ENCODE measurements at places on chromosomes 12 and 14.
A peak's percentile ranks its signal among the peaks of the same experiment; 100 is the strongest.

GRCh38 chr12:3741882-3742672 lies 10.8 kb downstream of the CRACR2A start:
- DNase-seq = no peak

GRCh38 chr12:70691018-70691672 lies 53.9 kb upstream of the PTPRB start:
- DNase-seq = peak; percentile 76

DNA sequence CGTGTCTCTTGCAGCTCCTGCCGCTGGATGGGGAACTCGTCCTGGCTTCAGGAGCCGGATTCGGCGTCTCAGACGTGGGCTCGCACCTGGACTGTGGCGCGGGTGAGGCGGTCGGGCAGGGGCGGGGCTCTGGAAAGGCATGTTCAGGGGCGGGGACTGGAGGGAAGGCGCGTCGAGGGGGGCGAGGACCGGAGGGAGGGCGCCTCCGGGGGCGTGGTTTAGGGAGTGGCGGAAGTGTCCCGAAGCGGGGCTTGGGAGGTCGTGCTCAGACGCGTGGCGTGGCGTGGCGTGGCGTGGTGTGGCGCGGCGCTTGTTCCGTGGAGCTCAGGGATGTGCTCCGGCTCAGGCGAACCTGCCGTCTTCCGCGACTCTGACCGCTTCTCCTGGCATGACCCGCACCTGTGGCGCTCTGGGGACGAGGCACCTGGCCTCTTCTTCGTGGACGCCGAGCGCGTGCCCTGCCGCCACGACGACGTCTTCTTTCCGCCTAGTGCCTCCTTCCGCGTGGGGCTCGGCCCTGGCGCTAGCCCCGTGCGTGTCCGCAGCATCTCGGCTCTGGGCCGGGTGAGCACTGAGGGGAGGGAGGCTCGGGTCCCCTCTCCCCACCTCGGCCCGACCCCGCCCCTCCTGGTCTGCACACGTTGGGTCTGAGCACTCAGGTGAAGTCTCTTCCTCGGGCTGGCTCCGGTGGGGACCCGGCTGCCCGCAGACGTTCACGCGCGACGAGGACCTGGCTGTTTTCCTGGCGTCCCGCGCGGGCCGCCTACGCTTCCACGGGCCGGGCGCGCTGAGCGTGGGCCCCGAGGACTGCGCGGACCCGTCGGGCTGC lies 6.2 kb downstream of the AMN start:
- peak; percentile 29 for DNase-seq

GRCh38 chr12:53045696-53046045 lies 4.2 kb upstream of the TNS2 start:
- DNase-seq = no peak

GRCh38 chr12:53059434-53060063 lies 9.7 kb downstream of the TNS2 start:
- DNase-seq = no peak

GRCh38 chr14:99737451-99737951 lies 53.4 kb downstream of the CYP46A1 start:
- no peak for DNase-seq

DNA sequence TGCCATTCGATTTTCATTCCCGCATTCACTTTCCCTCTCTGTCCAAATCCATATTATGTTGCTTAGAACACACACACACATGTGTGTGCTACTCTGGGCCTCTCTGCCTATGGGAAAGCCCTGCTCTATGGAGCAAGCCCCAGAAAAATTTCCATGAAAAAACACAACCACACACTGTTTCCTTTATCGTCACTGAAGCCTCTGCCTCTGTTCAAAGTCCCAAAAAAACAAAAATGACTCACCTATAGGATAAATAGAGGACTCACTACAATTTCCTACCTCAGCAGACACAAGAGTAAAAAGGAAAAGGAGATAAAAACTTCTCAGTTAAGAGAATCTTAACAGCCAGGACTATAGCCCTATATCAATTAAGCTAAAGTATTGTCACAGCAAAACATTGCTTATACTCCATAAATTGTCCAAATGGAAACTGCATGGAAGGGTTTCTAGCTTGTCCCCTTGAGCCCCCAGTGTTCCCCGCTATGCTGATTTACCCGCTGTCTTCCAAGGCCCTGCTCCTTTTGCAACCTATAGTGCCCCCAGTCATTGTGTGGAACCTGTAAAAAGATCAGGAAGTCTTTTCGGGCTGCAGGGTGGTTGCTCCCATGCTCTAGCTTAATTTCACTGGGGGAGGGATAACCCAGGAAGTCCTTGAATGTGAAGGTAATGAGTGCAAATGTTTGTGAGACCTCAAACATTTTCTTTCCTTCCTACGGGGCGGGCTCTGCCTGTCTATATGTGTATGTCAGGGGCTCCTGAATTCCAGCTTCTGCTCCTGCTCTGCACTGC lies 11.1 kb upstream of the PIP4K2C start:
- no peak for DNase-seq

GRCh38 chr14:93034671-93034994 lies 81.1 kb downstream of the ITPK1 start:
- no peak for DNase-seq

- no peak for DNase-seq
These were observed 51.1 kb downstream of the GAS2L3 start for GRCh38 chr12:100624571-100624970.

- DNase-seq = no peak
These were observed 16.3 kb downstream of the NDUFA12 start for GRCh38 chr12:94987076-94987669.

- no peak for DNase-seq
These were observed 39.8 kb upstream of the PWP1 start for GRCh38 chr12:107645630-107646333.

- peak; percentile 46 for DNase-seq
These were observed 22.9 kb downstream of the NDUFA12 start for GRCh38 chr12:94980577-94980976.

- no peak for DNase-seq
These were observed 59.5 kb upstream of the JDP2 start for GRCh38 chr14:75368333-75368732.

- DNase-seq = no peak
These were observed 63.7 kb upstream of the PPP1R12A start for GRCh38 chr12:79998554-79998953.

DNA sequence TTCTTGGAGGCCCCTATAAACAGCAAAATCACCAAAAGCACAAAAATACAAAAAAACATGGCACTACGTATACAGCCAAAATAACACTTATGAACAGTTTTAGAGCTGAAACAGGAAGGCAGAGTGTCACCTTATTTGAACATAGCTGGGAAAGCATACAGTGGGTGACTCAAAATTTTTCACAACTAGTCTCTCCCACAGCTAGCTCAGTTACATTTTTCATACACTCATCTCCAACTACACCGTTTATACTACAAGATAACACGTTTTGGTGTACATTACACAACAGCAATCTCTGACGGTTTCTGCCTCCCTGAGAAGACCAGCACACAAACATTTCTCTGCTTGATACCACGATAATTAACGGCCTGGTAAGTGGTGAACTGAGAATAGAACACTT lies 2.9 kb downstream of the RAD52 start:
- DNase-seq = peak; percentile 17

GRCh38 chr12:124537525-124538193 lies 29.8 kb downstream of the NCOR2 start:
- DNase-seq = no peak

DNA sequence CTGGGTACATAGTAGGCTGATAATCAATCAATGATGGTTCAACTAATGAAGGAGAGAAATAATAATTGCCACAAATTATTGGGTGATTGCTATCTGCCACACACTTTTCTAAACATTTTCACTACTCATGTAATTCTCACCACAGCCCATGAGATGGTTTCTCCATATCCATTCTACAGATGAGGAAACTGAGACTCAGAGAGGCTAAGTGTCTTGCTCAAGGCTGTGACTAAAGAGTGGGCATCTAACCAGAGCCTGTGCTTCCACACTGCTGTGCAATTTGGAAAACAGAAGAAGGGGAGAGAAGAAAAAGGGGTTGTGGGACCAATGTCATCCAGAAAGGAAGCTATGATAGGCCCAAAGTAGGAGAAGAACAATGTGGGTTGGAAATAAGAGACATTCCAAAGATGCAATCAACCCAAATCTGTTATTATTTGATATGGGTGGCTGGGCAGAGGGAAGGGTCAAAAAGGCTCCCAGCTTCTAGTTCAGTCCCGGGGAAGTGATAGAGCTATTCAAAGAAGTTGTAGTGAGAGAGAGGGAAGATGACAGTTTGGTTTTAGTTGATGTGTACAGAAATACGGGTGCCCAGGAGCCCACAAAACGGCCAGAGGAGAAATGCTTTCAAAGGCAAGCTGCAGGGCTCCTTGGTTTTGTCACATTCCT lies 483 bp upstream of the NR1H4 start:
- no peak for DNase-seq

GRCh38 chr12:2649201-2650030 lies 145.4 kb upstream of the FKBP4 start:
- DNase-seq = no peak

DNA sequence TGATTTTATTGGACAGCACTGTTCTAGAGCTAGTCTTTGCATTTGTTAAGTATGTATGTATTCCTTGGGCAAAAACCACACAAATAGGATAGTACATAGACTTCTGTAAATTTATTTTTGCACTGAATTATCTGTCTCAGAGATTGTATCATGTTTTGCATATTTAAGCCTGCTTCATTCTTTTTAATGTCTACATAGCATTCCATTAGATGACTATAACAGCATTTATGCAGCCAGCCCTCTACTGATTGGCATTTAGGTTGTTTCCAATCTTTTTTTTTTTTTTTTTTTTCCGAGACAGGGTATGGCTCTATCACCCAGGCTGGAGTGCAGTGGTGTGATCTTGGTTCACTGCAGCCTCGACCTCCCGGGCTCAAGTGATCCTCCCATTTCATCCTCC lies 34.5 kb downstream of the SYNDIG1L start:
- no peak for DNase-seq

DNA sequence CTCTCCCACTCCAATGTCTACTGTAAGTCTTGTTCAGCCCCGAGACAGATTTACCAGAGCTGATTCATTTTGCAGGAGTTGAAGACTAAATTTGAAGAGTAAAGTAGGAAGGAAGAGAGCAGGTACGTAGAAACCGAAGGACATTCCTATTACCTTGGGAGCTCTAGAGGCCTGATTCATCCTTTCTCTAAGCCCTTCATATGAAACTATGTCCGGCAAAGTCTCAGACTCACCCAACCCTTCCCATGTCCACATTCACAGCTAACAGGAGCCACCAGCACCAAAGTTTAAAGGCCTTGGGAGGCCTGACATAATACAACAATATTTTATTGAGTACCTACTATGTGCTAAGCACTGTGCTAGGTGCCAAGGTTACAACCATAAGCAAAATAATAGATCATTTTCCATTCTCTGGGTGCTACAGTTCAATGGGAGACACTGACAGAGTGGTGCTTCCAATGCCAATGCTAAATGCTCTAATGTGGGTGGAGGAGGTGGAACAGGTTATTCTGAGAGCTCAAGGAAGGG lies 86.6 kb downstream of the PHLDA1 start:
- DNase-seq = no peak

- no peak for DNase-seq
These were observed 25.8 kb upstream of the CLEC4E start for GRCh38 chr12:8566525-8566924.

- DNase-seq = no peak
These were observed 19.0 kb upstream of the FOXN3 start for GRCh38 chr14:89435892-89436656.

- no peak for DNase-seq
These were observed 9.7 kb downstream of the MLH3 start for GRCh38 chr14:75041613-75042012.

DNA sequence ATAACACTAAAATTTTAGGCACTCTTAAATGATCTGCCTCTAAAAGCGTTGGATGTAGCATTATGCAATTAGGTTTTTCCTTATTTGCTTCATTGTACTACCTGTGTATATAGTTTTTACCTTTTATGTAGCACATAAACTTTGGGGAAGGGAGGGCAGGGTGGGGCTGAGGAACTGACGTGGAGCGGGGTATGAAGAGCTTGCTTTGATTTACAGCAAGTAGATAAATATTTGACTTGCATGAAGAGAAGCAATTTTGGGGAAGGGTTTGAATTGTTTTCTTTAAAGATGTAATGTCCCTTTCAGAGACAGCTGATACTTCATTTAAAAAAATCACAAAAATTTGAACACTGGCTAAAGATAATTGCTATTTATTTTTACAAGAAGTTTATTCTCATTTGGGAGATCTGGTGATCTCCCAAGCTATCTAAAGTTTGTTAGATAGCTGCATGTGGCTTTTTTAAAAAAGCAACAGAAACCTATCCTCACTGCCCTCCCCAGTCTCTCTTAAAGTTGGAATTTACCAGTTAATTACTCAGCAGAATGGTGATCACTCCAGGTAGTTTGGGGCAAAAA lies 4.1 kb downstream of the CDKN1B start:
- DNase-seq = no peak

DNA sequence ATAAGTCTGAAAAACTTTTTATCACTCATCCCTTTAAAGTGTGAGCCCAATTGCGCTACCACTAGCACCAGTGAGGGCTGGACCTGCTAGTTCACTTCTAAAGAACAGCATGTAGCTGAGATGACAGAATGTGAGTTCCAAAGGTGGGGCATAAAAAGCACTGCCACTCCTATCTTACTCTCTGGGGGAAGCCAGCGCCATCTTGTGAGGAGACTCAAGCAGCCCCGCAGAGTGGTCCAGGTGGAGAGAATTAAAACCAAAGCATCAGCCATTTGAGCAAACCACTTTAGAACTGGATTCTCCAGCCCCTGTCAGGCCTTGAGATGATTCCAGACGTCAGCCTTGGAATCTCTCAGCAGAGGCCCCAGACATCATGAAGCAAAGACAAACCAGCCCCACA lies 39.9 kb downstream of the TMEM132D start:
- no peak for DNase-seq

- DNase-seq = no peak
These were observed 6.3 kb downstream of the STYK1 start for GRCh38 chr12:10667581-10667980.

GRCh38 chr14:74919421-74920165 lies 3.5 kb downstream of the RPS6KL1 start:
- peak; percentile 63 for DNase-seq

- peak; percentile 23 for DNase-seq
These were observed 81.6 kb upstream of the MANSC4 start for GRCh38 chr12:27861428-27862167.

DNA sequence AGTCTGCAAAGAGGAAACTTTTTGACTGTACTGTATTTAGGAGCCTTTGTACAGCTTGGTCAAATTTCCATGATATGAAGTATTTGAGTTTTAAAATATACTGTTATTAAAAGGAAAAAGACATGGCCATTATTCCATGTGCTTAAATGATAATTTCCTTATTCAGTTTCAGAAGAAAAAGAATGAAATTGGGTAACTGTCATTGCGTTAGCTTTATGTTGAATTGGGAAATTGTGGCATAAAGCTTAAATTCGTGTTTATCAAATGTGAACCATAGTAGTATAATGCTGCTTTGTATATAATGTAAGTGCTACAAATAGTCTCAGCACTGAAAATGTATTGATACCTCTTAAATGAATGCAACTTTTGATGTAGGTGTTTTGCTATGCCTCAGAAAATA lies 64.9 kb downstream of the ETNK1 start:
- DNase-seq = no peak

- DNase-seq = no peak
These were observed 266.2 kb downstream of the RAD51B start for GRCh38 chr14:68085742-68086141.

Data from cardiac fibroblast (primary cell).